Kidney glomerular epithelial cell (primary cell): ENCODE measurements at places on chromosomes 6 and 20.

GRCh38 chr20:1310506-1311190, 18.3 kb downstream of the SDCBP2 start:
- DNase-seq, result no peak

DNA sequence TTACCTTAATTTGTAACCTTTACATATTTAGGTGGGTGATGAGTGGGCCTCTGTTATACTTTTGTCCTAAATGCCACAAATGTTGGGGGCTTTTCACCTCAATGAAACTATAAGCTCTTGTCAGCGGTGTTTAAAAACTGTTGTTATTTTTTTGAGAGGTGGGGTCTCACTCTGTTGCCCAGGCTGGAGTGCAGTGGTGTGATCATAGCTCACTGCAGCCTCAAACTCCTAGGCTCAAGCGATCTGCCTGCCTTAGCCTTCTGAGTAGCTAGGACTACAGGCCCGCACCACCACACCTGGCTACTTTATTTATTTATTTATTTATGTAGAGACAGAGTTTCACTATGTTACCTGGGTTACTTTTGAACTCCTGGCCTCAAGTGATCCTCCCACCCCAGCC, 66.7 kb downstream of the ZDHHC14 start:
- no peak for DNase-seq

- no peak for DNase-seq
These were observed 7.8 kb downstream of the PTGIS start for GRCh38 chr20:49560186-49560585.

DNA sequence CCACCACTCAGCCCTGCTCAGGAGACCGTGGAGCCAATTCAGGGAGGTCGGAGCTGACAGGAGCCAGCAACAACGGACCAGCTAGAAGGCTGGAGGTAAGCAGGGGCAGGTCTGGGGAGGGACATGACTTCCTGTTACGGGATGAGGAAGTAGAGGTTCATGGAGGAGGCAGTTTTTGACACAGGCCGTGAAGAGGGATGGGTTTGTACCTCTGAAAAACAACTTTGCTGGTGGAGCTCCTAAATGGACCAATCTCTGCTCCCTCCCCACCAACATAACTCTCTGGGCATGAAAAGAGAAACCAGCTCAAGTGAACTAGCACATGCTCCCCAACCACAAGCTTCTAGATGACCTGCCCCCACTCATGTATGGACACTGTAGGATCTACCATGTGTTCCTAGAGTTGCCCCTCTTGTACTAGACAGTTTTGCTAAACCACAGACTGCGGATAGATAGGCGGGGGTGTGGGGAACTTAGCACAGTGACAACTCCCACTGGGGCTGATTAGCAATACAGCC, 31.4 kb downstream of the RALGAPA2 start:
- no peak for DNase-seq

DNA sequence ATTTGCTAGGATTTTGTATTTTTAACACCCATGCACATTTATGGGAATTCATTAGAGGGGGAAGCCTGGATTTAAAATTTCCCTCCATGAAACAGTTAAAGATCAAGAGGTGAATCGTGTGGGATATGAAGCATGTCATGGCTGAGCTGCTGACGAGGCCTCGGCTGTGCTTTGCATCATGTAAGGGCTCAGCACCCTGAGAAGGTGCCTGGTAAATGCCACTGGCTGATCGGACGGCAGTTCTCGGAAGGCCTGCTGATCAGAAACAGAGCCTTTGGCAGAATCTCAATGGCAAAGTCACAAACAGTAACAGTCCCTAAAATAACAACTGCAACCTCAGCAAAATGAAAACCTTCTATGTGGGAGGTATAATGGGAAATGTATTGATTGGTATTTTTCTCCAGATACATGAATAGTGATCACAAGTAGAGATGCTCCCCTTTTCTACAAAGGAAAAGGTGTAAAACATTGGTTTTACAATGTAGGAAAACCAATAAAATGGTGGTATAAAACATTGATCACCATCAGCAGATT, 53.0 kb upstream of the FUCA2 start:
- no peak for DNase-seq

GRCh38 chr20:20706285-20706684, 6.2 kb downstream of the RALGAPA2 start:
- no peak for DNase-seq

DNA sequence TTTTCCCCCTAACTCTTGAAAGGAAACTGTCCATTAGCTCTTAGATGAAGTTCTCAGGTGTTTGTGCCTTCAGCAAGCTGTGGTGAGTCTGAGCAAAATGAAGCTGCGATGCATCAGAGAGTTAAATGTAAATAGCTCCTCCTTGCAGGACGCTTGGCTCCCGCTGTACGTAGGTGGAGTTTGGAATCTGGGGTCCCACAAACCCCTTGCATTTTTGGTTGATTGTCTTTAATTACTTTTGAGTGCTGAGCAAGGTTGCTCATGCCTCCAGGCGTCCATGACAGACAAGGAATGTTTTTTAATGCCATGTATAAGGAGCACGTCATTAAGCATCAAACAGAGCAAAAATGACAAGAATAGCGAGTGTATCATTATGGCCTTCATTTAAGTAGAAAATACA, 300.5 kb downstream of the TFAP2C start:
- no peak for DNase-seq

- DNase-seq, result no peak
These were observed 32.7 kb upstream of the ATXN1 start for GRCh38 chr6:16793828-16794412.

GRCh38 chr6:125196613-125197012, 43.0 kb downstream of the TPD52L1 start:
- no peak for DNase-seq

DNA sequence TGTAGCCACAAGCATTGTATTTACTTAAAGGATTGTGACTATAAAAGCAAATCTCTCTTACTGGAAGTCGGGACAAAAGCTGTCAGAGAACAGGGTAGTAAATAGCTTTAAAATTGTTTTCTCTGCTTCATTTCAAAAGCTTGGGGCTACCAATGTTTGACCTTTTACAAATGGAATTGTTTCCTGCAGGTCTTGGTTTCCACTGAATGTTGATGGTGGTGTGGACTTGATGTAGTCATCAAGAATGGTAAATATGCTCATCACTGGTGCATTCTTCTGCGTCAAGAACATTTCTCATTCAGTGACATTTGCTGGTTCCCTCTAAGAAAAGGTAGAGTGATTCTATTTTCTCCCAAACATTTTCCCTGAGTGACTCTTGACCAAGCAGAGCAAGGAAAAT, 435.4 kb upstream of the KHDRBS2 start:
- DNase-seq, result no peak

GRCh38 chr20:43916073-43916880, 1.6 kb downstream of the TOX2 start:
- no peak for DNase-seq

DNA sequence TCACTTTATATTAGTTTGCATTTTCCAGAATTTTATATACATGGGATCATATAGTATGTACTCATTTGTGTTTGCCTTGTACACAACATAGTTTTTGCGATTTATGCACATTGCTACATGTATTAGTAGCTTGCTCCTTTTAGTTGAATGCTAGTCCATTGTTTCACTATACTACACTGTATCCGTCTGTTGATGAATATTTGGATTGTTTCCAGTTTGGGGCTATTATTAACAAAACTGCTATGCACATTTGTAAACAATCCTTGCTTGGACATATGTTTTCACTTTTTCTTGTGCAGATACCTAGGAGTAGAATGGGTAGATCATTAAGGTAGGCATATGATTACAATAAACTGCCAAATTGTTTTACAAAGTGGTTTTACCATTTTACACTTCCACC, 3.9 kb upstream of the LRRC1 start:
- DNase-seq, result no peak

DNA sequence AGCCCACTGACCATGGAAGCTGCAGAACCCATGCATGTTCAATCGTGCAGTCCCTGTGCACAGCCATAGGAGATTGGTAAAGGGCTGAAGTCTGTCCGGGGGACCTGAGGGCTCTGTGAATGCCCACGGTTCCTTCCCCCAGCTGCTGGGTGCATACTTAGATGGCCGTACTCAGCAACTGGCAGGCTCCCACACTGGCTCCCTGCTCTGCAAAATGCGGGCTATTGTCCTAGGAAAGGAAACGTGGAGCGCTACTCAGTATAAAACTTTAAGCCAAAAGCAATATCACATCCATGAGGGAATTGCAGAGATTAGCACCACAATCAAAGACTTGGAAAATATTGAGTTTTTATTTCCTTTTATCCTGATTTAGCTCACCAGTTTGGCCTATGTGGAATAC, 202.0 kb downstream of the WDR27 start:
- no peak for DNase-seq

DNA sequence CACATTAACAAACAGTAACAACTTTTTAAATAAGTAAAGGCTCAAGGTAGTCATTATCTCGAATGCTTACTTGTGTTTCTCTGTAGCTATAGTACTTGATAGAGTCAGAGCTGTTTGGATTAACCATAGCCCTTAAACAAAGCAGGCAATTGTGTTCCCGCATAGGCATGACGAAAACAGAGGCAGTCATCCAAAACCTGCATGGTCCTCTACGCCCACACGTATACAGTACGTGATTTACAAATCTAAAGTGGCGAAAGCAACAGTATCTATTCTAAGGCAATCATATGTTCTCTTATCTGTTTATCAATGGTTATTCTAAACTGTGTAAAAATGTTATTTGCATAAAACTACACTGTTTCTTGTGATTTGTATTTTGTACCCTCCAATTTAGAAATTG, 31.8 kb downstream of the HFE start:
- DNase-seq, result peak; percentile 81

DNA sequence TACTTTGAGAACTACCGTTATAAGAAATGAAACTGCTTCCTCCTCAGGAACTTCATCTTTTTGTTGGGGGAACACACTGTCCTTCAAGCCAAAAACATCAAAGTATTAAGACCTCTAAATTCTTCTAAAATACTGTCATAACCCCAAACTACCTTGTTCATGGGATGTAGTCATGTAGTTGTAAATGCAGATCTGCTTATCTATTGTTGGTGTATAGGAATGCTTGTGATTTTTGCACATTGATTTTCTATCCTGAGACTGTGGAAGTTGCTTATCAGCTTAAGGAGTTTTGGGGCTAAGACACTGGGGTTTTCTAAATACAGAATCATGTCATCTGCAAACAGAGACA, 282.9 kb upstream of the RUNX2 start:
- DNase-seq, result no peak

DNA sequence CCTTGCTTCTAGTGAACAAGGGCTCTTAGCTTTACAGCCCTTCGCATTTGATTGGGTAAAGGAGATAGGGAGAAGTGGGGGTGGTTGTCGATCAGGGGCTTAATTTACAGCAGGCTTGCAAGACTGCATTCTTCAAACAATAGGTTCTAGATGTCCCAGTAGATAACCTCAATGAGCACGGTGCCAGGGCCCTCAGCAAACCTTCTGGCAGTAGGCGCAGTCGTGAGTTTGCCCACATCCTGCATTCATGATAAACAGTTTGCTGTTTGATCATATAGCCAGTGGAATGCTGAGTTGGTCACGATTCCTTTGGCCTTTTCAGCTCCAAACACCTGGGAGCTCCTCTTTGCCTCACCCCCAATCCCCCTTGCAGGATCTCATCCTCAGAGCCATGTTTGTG, 27.5 kb downstream of the SUN5 start:
- no peak for DNase-seq

- DNase-seq, result no peak
These were observed 7.1 kb upstream of the DST start for GRCh38 chr6:56649782-56650181.

GRCh38 chr6:53795340-53795701, 516 bp downstream of the LRRC1 start:
- no peak for DNase-seq

DNA sequence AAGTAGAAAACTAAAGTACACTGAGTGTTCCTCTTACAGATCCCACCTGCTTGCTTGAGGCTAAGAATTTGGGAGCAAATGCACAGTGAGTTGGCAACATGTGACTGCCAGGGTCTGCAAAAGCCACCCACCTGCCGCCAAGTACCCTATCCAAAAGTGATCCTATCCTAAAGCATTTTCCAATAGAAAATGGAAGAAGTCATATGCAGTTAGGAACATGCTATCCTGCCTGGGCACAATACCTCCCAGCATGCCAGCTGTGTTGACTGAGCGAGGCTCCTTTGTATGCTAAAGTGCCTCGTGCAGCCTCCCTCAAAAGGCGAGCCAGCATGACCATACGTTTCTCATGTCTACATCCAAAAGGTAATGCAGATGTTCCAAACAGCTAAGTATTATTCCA, 52.7 kb downstream of the TRAF3IP2 start:
- DNase-seq, result no peak

GRCh38 chr6:103036846-103037245, 1643.3 kb downstream of the GRIK2 start:
- DNase-seq, result no peak

- DNase-seq, result no peak
These were observed 184.6 kb downstream of the ID4 start for GRCh38 chr6:20021795-20022194.

- no peak for DNase-seq
These were observed 80.8 kb downstream of the PTPRK start for GRCh38 chr6:128439627-128440026.

GRCh38 chr6:17466707-17467106, 73.3 kb downstream of the CAP2 start:
- no peak for DNase-seq
